ENCODE measurements at places on chromosomes 11 and 22.

- DNase-seq = no peak
Measured at GRCh38 chr11:33320814-33321330, 63.7 kb downstream of the HIPK3 start.

DNA sequence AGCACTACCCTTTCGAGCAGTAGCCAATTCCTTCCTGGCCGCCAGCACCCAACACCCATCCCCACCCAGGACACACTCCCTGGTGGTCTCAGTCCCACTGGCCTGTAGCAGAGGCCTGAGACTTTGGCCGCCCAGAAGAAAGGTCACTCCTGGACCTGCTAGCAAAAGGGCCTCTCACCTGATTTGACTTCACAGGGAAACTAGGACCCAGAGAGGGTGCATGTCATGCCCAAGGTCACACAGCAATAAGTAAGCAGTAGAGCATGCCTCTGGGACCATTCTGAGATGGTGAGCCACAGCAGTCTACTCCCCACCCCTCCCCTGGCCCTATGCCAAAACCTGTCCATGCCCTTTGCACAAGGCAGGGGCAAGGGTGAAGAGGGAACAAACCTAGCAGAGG lies 7.3 kb downstream of the ARRB1 start:
- DNase-seq = no peak

- DNase-seq = no peak
Measured at GRCh38 chr11:45285250-45285828, 802 bp downstream of the SYT13 start.

- DNase-seq = no peak
Measured at GRCh38 chr22:44667276-44667675, 34.7 kb upstream of the PRR5 start.

DNA sequence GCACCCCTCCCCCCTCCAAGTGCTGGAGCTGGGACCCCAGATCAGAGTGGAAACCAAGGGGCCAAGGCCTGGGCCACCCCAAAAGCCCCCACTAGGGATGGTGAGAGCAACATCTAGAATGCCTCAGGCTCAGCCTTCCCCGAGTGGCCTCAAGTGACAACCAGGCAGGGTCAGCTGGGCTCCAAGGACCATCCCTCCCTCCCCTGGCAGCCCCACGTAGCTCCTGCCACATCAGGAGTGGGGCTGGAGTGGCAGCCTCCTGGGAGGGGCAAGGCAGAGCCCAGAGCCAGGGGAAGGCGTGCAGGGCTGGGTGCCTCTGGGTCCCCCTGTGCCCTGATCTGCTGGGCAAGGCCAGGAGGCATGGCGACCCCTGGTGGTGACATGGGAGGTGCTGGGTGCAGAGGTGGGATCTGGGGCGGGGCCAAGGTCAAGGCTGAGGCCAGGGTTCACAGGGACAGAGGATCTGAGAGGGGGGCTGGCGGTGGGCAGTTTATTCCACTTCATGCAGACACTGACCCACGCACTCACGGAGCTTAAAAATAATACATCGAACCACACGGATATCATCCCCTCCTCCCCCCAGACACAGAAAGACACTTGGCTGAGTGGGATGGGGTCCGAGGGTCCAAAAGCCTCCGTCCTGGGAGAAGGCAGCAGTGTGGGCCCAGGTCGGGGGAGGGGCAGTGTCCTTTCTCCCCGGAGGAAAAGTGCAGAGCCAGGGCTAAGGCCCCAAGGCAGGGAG lies 15.8 kb upstream of the EHD1 start:
- DNase-seq = peak; percentile 88

- no peak for DNase-seq
Measured at GRCh38 chr22:20741634-20742581, 32.0 kb upstream of the SERPIND1 start.

DNA sequence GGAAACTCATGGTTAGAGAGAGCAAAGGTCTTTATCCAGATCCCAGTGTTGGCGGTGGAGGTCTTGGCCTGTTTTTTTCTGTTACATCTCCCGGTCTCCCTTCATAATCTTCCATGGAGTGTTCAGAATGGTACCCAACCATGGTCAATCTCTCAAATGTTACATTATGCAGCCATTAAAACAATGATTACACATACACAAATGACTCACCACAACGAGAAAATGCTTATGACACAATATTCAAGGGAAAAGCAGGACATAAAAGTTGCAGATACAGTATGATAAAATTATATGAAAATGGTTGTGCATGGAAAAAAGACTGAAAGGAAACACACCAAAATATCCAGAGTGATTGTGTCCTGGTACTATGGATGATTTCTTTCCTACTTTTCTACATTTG lies 17.8 kb upstream of the CSNK1E start:
- no peak for DNase-seq

- no peak for DNase-seq
Measured at GRCh38 chr11:77266766-77267165, 34.7 kb downstream of the GDPD4 start.

GRCh38 chr11:62182147-62182891 lies 7.7 kb upstream of the SCGB1D1 start:
- DNase-seq = no peak

DNA sequence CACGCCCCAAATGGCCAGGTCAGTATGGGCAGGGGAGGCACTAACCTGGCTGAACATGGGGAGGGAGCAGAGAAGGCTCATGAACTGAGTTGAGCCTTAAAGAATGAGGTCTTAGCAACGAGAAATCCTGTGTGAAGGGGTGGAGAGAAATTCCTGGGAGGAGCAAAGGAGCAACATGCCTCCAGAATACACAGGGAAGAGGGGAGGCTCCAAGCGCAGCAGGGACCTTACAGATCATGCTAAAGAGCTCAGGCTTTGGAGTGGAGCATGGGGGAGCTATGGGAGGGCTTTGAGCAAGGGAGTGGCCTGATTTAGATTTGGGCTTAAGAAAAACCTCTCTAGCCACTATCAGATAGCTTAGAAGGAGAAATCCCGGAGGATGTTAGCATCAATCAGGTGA lies 88.1 kb downstream of the MN1 start:
- no peak for DNase-seq

Data from T-helper 1 cell (primary cell).